Right ventricle myocardium superior (tissue), 1 donor: ENCODE measurements at places on chromosomes 11 and 22.
A peak's percentile ranks its signal among the peaks of the same experiment; 100 is the strongest.

- peak; percentile 26 for DNase-seq
Observed at GRCh38 chr22:19877626-19878339, 23.1 kb upstream of the GNB1L start.

- no peak for DNase-seq
Observed at GRCh38 chr22:27993201-27993635, 74.2 kb upstream of the PITPNB start.

GRCh38 chr22:39332441-39333064, 13.1 kb upstream of the RPL3 start:
- DNase-seq = no peak

- no peak for DNase-seq
Observed at GRCh38 chr22:36743591-36744412, 32.1 kb downstream of the IFT27 start.

GRCh38 chr22:49150801-49151221, 676.9 kb downstream of the BRD1 start:
- no peak for DNase-seq

DNA sequence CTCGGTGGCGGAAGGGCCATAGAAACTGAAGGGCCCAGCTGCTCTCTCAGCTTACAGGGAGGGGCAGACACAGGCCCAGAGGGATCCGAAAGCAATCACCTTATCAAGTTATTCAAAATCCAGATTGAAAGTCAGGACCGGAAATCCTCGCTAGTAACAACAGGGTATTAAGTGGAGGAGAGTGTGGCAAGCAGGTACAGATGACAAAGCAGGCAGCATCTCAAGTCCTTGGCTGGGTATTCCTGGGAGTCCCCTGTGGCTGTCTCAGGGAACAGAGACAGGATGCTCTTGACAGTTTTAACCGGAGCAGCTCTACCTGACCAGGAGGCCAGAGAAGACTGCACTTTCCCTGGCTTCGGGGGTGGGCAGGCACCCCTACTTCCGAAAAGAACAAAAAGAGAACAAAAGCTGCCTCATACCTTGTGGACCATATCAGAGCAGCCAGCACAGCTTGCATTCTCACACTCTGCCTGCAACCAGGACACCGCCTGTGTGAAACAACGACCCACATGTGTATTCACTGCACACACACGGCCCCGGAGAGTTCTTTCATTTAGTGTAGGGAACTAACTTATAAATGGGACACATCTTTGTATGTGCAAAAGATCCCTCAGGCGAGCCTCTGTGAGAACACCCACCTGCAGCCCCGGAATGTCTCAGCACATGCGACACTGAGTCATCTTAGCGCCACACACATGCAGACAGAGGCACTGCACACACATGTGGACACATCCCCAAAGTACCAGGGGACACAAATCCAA, 78.3 kb downstream of the MICAL3 start:
- no peak for DNase-seq

DNA sequence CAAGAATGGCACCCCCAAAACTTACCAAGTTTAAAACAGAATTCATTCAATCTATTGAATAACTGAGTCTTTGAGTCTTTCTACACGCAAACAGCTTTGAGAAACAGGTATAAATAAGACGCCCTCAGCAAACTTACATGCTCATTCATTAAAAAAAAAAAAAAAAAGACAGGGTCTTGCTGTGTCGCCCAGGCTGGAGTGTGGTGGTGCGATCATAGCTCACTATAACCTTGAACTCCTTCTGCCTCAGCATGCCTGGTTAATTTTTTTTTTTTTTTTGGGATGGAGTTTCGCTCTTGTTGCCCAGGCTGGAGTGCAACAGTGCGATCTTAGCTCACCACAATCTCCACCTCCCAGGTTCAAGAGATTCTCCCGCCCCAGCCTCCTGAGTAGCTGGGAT, 6.1 kb downstream of the PRR14L start:
- DNase-seq = no peak

DNA sequence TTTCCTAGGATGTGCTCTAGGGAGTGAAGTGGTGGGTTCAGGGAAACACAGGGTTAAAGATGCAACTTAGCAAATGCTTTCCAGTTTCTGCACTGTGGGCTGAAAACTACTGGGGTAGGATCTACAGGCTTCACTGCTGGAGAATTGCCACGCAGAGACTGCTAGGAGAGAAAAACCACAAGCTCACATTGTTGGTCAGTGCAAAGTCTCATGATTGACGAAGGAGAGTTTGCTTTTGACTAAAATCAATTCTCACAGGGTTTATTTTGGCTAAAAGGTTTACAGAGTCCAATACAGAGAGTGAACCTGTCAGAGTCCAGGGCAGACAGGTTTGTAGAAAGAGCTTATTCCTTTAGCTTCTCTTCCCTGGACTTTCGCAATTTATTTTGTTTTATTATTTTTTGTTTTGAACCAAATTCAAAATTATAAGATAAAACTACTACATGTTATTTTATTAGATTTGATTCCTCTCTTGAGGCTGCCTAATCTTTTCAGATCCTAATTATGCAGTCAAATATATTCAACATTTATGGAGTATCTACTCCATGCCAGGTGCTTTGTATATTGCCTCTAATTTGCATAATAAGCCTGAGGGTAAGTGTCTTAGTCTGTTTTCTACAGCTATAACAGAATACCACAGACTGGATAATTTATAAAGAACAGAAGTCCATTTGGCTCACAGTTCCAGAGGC, 64.7 kb downstream of the MTNR1B start:
- DNase-seq = no peak

DNA sequence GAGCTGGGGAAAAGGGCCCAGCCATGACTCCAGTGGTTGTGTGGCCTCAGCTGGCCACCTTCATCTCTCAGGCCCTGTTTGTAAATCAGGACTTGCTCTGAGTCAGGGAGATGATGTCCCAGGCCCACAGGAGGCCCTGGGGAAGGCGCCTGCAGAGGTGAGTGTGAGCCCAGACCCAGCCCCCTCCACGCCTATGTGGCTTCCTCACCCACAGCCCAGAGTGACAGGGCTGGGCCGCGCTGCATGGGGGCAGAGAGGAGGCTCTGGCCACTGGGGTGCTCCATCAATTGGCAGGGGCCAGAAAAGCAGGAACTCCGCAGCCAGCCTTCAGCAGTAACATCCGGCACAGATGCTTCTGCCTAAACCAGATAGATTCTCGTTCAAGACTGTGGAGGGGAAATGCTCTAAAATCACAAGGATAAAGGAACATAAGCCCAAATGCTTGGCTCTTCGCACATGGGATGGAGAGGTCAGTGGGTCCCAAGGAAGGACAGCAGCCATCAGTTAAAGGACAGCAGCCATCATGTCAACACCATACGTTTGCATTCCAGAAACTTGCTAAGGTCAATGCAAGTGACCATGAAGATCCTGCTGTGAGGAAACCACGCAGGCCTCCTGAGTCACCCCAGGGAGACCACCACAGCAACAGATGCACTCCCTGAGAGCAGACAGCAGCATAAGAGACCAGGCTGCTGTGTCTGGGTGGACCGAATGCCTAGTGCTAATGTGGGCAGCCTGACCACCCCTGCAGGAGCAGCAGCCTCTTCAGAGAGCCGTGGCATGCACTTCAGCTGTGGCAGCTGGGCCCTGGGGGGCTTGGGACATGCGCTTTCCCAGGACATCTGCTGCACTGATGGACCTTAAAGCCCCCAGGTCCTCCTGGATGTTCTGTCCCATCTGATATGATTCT, 28.3 kb downstream of the OSBPL5 start:
- DNase-seq = peak; percentile 45

DNA sequence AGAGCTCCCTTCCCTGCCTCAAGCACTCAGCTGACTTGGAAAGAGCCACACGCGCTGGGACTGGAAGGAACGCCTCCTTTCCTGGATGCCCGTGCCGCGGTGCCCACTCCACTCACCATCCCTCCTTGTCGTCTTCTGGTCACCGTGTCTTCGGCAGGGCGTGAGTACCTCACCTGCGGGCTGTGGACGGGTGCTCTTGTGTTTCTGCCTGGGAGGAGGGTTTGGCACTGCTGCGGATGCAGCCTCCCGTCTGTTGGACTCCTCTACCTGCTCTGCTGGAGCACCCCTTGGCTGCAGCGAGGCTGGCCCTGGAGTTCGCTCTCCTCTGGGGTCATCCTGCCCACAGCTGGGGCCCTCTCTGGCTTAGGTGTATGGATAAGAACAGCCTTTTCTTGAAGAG, 612.7 kb downstream of the BRD1 start:
- no peak for DNase-seq

- DNase-seq = peak; percentile 2
Observed at GRCh38 chr22:47060718-47061117, 298.3 kb downstream of the TBC1D22A start.

- peak; percentile 67 for DNase-seq
Observed at GRCh38 chr22:32623943-32624342, 149.3 kb downstream of the FBXO7 start.

- DNase-seq = no peak
Observed at GRCh38 chr11:96948066-96948465, 558.3 kb downstream of the JRKL start.

DNA sequence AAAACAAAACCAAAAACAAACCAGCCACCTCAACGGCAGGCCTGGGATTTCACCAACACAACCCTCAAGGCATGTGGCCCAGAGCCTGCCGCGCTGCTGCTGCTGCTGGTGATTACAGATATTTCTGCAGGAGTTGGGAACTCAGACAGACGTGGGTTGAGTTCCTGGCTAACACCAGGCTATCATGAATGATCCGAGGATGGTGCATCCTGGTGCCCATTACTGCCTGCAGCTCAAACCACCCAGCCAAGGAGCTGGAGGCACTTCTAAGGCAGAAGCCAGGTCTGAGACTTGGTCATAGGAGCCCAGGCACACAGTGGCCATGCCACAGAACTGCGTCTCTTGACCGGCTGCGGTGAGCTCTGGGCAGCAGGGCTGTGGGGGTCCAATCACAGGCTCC, 151.8 kb downstream of the MPPED1 start:
- DNase-seq = no peak

DNA sequence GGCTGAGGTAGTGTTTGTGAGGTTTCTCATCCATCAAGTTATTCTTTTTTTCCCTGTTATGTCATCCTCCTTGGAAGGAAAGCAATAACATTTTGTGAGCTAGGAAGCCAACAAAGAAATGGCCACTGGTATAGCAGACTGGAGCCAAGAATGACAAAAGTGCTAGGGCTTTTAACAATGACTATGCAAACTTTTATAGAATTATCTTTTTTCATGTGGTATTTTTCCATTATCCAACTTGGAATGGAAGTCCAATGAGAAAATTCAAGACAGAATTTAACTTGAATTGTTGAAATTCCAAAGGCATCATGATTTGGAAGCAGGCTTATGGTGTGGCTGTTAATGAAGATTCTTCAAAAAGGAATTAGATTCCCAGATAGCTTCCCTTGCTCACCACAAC, 216.4 kb upstream of the PDGFD start:
- DNase-seq = no peak

- DNase-seq = peak; percentile 67
Observed at GRCh38 chr11:62544581-62545436, 1.8 kb downstream of the AHNAK start.

DNA sequence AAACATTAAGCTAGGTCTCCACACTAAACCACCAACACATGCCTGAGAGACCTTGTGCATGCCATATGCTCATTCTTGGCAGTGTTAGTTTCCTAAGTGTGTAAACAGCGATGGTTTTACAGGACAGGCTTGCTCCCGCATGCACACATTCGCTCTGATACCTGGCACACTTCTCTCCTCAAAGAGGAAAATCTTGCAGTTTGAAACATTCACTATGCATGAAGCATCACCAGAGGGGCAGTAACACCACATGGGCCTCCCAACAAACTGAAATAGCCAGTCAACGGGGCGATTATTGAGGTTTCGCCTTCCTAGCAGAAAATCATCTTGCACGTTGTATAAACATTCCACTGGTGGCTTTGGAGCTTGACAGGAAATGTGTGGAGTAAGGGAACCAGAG, 52.6 kb downstream of the ABTB2 start:
- no peak for DNase-seq

DNA sequence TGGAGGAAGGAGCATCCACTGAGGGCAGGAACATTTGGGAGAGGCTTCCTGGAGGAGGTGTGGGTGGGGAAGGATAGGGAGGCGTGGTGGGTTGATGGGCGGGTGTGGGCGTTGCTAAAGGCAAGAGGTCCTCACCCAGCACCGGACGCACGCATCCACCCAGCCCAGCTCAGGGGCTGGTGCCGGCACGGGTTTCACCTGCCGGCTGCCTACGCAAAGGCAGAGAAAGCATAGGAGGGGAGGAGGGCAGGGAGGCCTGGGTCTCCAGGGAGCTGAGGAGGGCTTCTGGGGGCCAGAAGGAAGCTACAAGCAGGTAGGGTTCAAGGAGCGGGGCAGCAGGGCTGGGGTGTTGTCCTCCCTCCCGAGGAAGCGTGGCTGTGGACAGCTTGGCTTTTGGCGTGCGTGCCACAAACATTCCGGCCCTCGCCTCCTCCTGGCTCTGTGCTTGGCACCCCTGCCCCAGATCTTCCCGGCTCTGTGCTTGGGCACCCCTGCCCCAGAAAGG, 7.8 kb downstream of the SSH3 start:
- DNase-seq = no peak

DNA sequence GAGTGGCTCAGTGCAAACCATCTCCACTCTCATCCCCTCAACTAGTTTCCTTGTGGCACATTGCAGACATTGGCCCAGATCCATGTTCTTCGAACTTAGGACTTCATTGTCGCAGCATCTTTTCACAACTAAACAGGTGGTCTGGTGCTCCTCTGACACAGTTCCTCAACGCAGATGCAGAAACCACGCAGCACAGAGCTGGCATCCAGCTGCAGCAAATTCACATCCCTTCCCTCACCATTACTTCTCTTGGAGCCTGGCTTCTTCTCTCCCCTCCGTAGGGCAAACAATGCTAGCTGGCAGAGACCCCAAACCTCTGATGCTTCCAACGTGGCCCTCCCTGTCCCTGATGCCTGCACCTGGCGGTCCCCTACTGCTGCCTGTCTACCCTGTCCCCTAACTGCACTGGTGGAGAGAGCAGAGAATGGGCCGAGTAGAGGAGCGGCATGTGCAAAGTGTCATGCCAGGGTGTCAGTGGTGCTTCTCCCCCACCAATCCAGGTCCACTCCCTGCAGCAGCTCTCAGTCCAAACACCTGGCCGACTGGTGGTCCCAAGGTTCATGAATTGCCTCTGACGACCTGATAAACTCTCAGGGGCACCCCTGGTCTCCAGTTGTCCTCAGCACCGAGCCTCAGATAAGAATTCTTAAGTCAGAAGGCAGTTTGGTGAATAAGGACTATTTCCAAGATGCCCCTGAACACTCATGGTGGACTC, 18.1 kb downstream of the TMPRSS13 start:
- DNase-seq = no peak
